ENCODE measurements at places on chromosomes 5 and 9.

DNA sequence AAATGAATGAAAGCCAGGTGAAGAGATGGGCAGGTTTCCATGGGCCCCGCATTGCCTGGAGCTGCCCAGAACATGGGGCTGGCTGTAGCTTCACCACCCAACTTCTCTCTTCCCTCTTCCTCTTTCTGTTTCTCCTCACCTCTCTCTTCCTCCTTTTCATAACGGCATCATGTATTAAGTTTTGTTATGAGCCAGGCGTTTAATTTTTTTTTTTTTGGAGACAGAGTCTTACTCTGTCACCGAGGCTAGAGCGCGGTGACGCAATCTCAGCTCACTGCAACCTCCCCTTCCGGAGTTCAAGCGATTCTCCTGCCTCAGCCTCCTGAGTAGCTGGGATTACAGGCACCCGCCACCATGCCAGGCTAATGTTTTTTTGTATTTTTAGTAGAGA lies 13.0 kb upstream of the SPINK4 start:
- no peak for DNase-seq

- DNase-seq = peak; percentile 85
These were observed 63.9 kb upstream of the TGFBR1 start for GRCh38 chr9:99040911-99041582.

DNA sequence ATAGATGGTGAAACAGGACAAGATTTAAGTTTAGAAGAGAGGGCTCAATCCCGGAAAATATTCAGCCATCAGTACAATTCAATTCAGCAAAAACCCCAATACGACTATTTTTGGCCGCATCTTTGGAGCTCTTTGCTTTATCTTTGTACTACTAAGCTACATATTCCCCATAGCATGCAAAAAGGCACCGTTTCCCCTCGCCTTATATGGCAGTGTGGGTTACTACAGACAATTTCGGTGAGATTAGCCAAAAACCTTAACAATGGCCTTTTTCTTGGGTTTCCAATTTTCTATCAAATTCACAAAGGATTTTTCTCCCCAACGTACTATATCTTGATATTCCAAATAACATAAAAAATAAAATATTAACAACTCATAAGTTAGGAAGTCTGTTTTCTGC lies 382.6 kb downstream of the BNC2 start:
- DNase-seq = no peak

GRCh38 chr5:178486239-178486641 lies 104.0 kb downstream of the COL23A1 start:
- no peak for DNase-seq

- DNase-seq = no peak
These were observed 951.1 kb upstream of the DMAC1 start for GRCh38 chr9:8750639-8751051.

All from HCEC 1CT (cell line).